ENCODE measurements at places on chromosomes 13 and 19.

DNA sequence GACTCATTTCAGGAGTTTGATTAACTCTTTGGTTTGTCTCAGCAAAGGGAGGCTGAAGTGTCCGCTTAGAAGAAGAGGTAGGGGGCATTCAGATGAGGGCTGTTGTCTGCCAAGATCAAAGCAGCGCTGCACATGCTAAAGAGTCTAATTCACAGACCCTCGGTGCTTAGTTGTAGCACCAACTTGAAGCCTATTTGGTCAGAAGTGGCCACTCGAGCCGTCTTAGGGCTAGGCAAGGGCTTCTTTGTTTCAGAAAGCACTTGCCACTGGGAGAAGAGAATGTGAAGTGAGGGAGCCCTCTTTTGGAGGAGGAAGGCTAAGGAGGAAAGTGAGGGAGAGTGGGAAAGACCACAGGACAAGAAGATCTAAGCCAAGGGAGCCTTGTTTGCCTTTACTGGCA, 313.4 kb upstream of the TMTC4 start:
- no peak for DNase-seq

- no peak for DNase-seq
These were observed 11.1 kb upstream of the TDRD12 start for GRCh38 chr19:32708457-32708856.

- no peak for DNase-seq
These were observed 27.6 kb downstream of the ARHGEF18 start for GRCh38 chr19:7376151-7376852.

DNA sequence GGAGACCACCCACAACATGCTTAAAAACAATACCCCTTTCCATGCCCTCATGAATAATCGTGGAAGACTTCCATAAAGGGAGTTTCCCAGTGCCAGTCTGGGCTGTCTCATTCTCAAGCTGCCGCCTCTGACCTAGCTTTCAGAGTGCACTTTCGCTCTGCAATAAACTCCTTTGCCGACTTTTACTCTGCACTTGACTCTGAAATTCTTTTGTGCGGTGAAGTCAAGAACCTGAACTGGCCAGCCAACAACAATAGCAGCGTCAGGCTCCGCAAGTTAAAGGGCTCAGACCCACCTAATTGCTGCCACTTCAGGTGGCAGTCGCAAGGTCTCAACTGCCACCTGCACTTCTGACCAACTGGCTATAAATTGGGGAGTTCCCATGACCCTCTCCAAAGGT, 10.3 kb upstream of the LEUTX start:
- no peak for DNase-seq

DNA sequence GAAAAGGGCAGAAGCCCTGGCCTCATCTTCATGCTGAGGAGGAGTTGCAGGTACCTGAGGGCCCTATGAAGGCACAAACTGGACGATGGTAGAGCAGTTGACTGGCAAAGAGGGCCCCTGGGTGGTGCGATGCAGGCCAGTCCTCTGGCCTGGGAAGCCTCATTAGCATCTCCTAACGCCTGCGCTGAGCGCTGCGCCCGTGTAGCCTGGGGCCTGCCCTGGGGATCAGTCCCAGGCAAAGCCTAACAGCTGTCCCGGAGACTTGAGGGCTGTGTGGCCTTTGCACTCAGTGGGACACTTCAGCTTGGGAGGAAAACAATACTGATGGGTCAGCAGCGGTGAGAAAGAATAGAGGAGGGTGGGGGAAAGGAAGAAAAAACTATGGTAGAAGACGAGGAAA, 187.7 kb downstream of the RAP2A start:
- DNase-seq, result no peak

GRCh38 chr13:44160591-44161191, 212.9 kb upstream of the SERP2 start:
- no peak for DNase-seq

DNA sequence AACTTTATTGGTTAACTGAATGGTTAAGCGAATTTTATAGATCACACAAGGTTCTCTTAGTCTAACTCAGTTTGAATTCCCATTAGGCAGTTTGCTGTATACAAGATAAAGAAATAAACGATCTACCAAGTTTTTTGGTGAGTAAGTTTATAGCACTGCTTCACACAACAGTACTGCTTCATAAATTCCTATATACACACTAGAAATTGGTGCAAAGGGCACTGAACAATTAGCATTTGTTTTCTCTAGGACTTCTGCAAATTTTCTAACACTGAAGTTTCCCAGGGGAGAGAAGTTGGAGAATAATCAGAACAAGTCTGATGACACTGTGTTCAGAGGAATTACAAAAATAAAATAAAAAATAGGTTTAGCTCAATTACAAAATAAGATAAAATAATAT, 1138.8 kb upstream of the PCDH9 start:
- DNase-seq, result no peak

- DNase-seq, result no peak
These were observed at the start of gene KLK5 for GRCh38 chr19:50952910-50953309. Gene KLK5 (minus strand): TSS chr19:50953038. CDS start chr19:50952657, 381 bp downstream.

DNA sequence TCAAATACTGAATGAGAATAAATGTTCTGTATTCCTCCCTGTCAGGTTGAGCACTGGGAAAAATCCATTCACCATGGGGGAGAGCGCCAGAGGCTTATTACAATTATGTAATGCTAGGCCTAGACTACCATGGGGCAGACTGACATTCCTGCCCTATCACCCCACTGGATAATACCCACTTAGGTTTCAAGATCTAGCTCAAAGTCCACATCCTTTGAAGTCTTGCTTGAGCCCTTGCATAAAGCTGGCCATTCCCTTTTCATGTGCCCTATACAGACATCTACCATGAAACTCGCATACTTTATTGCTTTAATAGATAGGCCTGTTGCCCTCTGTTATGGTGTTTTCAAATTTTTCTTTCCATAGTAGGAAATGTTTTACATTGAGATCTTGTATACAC, 149.3 kb downstream of the RGCC start:
- no peak for DNase-seq

GRCh38 chr13:109345433-109345941, 440.9 kb downstream of the IRS2 start:
- no peak for DNase-seq

- DNase-seq, result no peak
These were observed 5.6 kb upstream of the GATAD2A start for GRCh38 chr19:19399733-19400433.

DNA sequence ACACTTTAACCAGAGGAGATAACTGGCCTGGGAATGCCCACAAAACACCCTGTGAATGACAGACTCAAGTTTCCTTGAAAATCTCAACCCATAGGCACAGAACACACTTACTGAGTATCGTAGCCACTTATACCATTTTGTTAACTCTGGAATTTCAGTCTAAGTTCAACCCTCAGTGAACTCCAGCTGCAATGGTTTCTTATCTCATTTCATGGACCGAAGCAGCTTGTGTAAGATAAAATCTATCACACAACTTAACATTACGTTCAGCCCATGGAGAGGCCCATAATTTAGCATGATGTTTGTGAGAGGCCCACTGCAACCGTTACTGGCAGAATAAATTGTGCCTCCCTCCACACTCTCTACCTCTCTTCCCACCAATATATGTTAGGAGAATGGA, 323.0 kb downstream of the DNAJC15 start:
- no peak for DNase-seq

DNA sequence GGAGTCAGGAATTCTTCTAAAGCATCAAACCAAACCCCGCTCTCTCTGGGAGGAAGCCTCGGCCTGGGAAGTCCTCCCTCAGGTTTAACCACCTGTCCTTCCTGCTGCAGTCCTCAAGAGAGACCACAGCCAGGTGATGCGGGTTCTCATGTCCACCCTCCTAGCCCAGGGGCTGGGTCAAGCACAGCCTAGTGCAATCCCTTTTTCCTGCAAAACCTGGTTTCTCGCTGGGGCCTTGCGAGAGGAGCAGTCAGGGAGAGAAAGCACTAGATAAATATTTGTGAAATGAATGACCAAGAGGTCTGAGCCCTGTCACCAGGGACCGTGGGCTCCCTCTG, 2.4 kb downstream of the SLC8A2 start:
- no peak for DNase-seq
